ENCODE measurements at places on chromosomes 11 and 22.

DNA sequence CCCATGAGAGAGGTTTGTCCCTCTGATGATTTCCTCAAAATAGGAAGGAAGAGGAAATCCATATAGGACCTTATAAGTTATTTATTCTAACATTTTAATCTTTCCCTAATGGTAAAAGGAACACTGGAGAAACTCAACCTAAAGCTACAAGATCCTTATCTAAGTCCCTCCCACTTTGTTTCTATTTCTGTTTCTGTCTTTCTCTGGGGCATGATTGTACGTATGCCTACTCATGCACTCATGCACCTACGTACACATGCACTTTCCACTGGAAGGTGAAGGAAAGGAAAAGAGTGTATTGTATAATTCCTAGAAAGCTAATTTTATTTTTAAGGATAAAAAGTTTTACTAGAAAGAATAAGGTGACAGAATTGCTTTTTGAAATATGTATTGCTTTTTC is 125.0 kb downstream of the RAB38 start:
- DNase-seq: no peak

- no peak for DNase-seq
Measured at GRCh38 chr11:95066716-95067038, at the start of gene SRSF8. Gene SRSF8, plus strand, starts transcription at chr11:95066919. Its CDS starts 308 bp downstream, at chr11:95067227.

DNA sequence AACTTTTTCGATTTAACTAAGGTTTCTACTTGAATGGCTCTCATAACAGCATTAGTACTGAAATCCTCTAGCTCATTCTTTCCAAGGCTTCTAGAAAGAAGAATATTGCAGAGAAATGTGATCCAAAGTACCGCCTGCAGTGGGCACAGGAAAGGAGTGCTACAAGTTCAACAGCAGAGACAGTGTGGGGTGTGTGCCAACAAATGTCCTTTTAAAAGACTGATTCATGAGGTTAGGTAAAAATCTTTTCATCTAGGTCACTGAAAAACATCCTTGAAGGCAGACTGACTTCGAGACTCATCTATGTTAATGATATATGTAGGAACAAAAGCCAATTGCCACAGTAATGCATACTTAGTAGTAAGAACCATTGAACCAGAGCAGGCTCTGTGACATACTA is 349.1 kb upstream of the PITPNB start:
- no peak for DNase-seq

- DNase-seq: no peak
Measured at GRCh38 chr11:108562746-108563581, 30.6 kb downstream of the EXPH5 start.

DNA sequence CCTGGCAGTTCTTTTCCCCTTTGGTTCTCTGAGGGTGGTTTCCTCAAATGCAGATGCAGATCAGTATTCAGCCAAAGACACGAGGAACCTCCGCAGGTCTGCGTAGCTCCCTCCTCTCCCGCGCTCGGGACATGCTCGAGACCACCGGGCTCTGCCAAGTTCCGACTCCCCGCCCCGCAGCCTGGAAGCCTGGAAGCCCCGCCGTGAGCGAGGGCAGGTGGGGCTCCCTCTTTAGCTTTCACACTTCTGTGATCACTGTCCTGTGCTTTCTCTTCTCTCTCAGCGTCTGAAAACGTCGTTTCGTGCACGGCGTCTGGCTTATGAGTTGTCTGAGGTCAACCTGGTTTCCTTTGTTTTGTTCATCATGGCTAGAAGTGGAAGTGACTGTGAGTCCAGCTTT is 26.6 kb downstream of the ZBED4 start:
- no peak for DNase-seq

DNA sequence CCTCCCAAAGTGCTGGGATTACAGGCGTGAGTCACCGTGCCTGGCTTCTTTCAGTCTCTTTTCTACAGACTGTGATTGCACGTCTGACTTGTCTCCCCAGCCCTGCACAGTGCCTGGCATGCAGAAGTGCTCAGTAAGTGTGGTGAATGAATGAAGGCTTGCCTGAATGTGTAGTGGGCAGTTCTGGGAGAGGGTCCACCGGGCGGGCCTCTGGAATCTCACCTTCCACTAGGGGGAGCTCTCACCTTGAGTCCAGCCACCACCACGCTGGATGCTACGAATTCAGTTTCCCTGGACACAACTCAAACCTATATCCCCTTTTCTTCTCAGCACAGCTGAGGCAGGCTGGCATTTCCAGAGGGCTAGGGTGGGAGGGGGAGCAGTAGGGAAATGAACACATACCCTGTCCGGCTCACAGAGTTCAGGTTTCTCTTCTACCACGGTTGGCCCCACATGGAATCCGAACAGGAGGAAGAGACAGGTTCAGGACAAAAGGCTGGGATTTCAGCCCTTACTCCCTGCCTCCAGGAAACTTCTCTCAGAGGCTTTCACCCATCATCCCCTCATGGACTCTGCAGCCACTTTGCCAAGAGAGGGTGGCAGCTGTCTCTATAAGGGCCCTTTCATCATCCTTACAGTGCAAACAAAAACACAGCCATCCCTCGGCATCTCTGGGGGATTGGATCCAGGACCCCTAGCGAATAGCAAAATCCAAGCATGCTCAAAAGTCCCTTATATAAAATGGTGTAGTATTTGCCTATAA is 86.8 kb downstream of the NECTIN1 start:
- DNase-seq: peak; percentile 65

DNA sequence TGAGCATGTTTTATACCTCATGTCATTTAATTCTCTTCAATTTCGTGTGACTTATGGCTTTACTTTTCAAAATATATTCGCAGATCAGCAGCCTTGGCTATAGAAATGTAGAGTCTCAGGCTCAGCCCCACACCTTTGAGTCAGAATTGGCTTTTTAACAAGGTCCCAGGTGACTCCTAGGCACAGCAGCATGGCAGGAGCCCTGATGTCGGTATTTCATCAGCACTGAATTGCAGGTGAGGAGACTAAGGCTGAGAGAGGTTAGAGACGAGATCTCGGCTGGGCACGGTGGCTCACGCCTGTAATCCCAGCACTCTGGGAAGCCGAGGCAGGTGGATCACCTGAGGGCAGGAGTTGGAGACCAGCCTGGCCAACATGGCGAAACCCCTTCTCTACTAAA is 196.9 kb upstream of the SEZ6L start:
- no peak for DNase-seq

DNA sequence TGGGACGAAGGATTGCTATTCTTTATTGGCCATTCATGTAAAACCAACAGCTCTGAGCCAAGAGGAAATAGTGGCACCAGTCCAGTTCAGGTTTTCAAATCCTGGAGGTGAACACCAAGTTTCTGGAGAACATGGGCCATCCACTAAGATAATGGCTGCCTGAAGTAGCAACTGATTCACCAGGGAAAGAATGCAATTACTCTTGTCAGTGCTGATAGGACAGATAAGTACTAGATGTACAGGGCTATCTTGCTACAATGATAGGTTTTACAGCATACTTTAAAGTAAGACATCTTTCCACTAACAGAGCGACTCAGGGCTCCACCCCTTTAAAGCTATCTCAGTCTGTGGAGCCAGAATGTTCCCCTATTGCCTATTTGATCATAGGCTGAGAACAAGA is 36.8 kb upstream of the APOA1 start:
- no peak for DNase-seq

DNA sequence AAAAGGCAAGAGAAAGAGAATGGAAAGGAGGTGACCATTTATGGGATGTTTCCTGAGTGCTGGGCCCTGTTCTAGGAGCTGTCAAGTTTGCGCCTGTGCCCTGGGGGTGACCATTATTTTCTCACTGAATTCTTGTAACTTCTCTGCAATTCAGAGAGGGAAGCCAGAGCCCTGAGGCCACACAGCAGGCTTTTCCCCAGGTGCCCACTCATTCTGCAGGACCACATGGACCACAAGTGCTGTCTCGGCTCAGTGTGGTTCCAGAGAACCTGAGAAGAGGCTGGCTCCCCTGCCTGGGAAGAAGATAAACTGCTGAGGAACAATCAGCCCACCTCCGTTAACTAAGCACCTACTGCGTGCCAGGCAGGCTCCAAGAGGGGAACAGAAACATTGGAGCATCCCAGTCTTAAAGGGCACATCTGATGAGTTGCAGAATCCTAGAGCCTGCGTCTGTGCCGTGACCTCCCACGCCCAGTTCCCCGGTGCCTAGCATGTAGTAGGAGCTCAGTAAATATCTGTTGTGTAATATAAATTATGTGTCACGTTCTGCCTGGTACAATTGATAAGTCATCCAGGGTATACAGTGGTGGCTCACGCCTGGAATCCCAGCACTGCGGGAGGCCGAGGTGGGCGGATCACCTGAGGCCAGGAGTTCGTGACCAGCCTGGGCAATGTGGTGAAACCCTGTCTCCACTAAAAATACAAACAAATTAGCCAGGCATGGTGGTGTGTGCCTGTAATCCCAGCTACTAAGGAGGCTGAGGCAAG is 31.6 kb upstream of the CRYBB3 start:
- no peak for DNase-seq

DNA sequence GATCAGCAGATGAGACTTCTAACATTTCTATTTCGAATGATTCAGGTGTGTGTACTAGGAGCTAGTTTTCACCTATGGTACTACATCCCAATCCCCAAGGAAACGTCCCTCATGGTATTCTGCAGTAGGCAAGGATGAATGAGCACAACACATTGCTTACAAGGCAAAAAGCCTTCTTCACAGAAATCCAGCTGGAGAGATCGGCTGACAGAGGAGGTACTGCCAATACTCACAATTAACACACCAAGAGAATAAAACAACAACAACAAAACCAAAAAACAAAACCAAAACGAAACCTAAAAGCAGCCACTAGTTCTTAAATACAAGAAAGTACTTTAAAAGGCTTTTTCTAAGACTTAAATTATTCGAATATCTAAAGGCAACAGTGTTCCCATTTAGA is 101.4 kb downstream of the PICALM start:
- no peak for DNase-seq

DNA sequence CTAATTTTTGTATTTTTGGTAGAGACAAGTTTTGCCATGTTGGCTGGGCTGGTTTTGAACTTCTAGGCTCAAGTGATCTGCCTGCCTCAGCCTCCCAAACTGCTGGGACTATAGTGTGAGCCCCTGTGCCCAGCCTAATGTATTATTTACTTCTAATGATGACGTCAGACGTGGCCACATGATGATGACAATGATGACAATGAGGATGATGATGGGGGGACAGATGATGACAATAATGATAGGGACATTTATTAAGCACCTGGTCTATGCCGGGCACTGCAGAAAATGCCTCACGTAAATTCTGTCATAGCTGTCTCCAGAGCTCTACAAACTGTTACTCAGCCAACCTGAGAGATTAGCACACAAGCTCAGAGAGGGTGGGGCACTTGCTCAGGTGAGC is 169.3 kb downstream of the SHANK2 start:
- DNase-seq: no peak

GRCh38 chr22:36373258-36373579 is 14.5 kb downstream of the MYH9 start:
- DNase-seq: no peak

GRCh38 chr11:96474263-96474662 is 84.5 kb downstream of the JRKL start:
- DNase-seq: no peak

Data from NCI-H1092 treated with DMSO at 0.1 percent for 48 hours (cell line).